A549 treated with RU486 at 1 μM for 4 hours (cell line): ENCODE measurements at places on chromosomes 3 and 15. TPM values are rescaled to one million over a fixed set of nuclear protein-coding genes. Genes with fewer than 3 reads are reported as not detected.

The NANOGP8 gene
- not detected in 5 replicates for total RNA-seq

The CLEC3B gene
- total RNA-seq, result 0.25 TPM in 1 of 5 replicates, not detected in the others

The PLSCR5 gene
- total RNA-seq, result not detected in 5 replicates

The RFT1 gene
- total RNA-seq, result 18.3 to 28.2 TPM (median 26.4 TPM) in 5 replicates

The UBE2E1 gene
- total RNA-seq, result 85.3 to 108 TPM (median 97.7 TPM) in 5 replicates
